Body of pancreas (tissue), 4 donors: ENCODE measurements at places on chromosomes 4 and X. TPM values are rescaled to one million over a fixed set of nuclear protein-coding genes. Genes with fewer than 3 reads are reported as not detected.

Gene TEX13C
- not detected for total RNA-seq

Gene TAF9B
- total RNA-seq = 21.4 TPM

Gene TRAM1L1
- total RNA-seq = 4.9 TPM

Gene EOLA1
- 7.8 TPM for total RNA-seq

Gene TAF7L
- not detected for total RNA-seq

- no peaks in the 10 kb centered on the region for H3K4me1 ChIP-seq
- no peaks in the 10 kb centered on the region for H3K27me3 ChIP-seq
- no peaks in the 10 kb centered on the region for H3K36me3 ChIP-seq
- no peak overlapping the region for H3K4me3 ChIP-seq
- H3K27ac ChIP-seq = no peak overlapping the region
These were observed 60.8 kb downstream of the PCDH18 start for GRCh38 chr4:137471461-137471860.

GRCh38 chr4:5052726-5053425 is 1.6 kb downstream of the STK32B start:
- H3K4me3 ChIP-seq = no peak overlapping the region
- no peaks in the 10 kb centered on the region for H3K36me3 ChIP-seq
- peaks cover 16% of the 10 kb centered on the region for H3K4me1 ChIP-seq
- DNase-seq = no peak
- no peak overlapping the region for H3K27ac ChIP-seq

DNA sequence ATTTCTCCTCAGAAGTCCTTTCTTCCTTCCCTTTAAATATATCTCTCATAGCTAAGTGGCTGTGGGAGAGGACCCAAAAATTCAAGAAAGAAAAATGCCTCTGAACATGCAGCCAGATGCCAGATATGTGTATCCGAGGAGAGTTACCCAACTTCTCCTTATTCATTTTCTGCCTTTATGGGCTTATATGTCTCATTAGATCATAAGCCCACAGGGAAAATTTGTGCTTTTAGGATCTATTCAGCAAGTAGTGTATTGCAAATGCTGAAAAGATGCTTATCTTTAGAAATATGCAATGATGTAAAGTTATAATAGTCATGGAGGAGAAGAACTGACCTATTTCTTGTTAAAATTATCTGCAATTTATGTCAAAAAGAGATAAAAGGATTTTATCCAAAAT is 371.8 kb upstream of the NOCT start:
- no peak for DNase-seq
- no peaks in the 10 kb centered on the region for H3K4me1 ChIP-seq
- no peak overlapping the region for H3K27ac ChIP-seq
- H3K4me3 ChIP-seq = no peak overlapping the region
- H3K36me3 ChIP-seq = no peaks in the 10 kb centered on the region
- H3K27me3 ChIP-seq = no peaks in the 10 kb centered on the region

DNA sequence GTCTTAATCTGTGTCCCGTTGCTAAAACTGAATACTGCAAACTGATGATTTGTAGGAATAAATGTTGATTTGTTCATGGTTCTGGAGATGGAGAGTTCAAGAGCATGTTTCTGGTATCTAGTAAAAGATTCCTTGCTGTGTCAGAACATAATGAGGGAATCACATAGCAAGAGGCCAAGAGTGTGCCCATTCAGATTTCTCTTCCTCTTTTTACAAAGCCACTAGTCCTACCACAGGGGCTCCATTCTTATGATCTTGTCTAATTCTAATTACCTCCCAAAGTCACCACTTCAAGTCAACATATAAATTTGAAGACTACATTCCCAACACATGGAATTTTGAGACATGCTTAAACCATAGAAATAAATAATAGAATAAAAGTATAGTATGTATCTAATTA is 608.8 kb upstream of the EPHA5 start:
- H3K27me3 ChIP-seq = no peaks in the 10 kb centered on the region
- H3K4me1 ChIP-seq = no peaks in the 10 kb centered on the region
- H3K27ac ChIP-seq = no peak overlapping the region
- no peak overlapping the region for H3K4me3 ChIP-seq
- no peak for DNase-seq
- H3K36me3 ChIP-seq = no peaks in the 10 kb centered on the region

DNA sequence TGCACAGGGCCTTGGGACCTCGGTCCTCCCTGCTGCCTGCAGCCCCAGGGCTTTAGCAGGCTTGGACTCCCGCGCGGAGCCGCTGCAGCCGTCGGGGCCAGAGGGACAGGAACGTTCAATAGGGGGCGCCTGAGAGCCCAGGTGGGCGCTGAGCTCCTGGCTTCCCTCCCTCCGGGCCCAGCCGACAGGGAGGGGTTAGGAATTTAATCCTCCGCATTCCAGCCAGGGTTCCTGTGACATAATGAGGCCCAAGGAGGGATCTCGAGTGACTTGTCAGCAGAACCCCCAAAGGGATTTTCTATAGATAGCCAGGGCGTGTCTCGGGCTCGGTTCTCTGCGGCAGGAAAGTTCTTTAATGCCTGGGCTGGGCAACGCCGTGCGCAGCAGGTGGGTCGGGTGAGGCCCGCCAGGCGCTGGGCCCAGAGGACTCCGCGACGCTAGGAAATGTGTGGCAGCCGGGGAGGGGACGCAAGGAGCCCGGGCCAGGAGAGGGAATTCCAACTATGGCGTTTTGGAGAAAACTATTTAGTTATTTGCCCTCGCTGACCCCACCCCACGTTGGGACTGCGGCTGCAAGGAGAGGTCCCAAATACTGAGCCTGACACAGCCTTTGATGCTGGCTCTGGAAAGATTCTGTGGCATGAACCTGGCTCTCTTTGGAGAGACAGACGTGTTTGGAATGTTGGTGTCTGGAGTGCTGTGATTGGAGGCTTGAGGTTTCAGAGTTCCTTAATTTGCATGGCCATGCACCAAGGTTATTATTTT is 285.2 kb upstream of the GATB start:
- peaks cover 10% of the 10 kb centered on the region for H3K4me1 ChIP-seq
- H3K4me3 ChIP-seq = no peak overlapping the region
- H3K36me3 ChIP-seq = no peaks in the 10 kb centered on the region
- peak; percentile 62 for DNase-seq
- no peak overlapping the region for H3K27ac ChIP-seq

- no peak overlapping the region for H3K27ac ChIP-seq
- H3K4me1 ChIP-seq = no peaks in the 10 kb centered on the region
- H3K4me3 ChIP-seq = no peak overlapping the region
- no peaks in the 10 kb centered on the region for H3K27me3 ChIP-seq
These were observed 74.3 kb downstream of the SNX25 start for GRCh38 chr4:185283723-185284122.

- H3K36me3 ChIP-seq = no peaks in the 10 kb centered on the region
- no peaks in the 10 kb centered on the region for H3K4me1 ChIP-seq
- DNase-seq = no peak
- H3K4me3 ChIP-seq = no peak overlapping the region
These were observed 30.0 kb upstream of the ANXA5 start for GRCh38 chr4:121726642-121727268.

DNA sequence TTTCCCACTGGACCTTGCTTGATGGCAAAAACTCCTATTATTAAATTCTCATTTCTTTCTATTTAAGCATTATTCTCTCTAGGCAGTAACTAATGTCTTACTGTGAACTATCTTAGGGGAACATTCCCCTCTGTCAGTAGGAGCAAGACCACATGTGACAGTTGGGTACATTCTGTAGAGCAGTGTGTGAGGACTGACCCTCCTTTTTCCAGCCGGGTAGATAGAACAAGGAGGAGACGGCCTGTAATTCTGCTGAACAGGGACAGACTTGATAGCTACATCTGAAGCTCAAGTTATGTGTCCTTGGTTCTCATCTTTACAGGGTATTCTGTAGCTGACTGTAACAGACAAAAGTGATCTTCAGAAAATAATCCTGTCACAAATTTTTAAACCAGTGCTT is 43.3 kb downstream of the FNIP2 start:
- no peaks in the 10 kb centered on the region for H3K36me3 ChIP-seq
- no peak for DNase-seq
- no peaks in the 10 kb centered on the region for H3K27me3 ChIP-seq

DNA sequence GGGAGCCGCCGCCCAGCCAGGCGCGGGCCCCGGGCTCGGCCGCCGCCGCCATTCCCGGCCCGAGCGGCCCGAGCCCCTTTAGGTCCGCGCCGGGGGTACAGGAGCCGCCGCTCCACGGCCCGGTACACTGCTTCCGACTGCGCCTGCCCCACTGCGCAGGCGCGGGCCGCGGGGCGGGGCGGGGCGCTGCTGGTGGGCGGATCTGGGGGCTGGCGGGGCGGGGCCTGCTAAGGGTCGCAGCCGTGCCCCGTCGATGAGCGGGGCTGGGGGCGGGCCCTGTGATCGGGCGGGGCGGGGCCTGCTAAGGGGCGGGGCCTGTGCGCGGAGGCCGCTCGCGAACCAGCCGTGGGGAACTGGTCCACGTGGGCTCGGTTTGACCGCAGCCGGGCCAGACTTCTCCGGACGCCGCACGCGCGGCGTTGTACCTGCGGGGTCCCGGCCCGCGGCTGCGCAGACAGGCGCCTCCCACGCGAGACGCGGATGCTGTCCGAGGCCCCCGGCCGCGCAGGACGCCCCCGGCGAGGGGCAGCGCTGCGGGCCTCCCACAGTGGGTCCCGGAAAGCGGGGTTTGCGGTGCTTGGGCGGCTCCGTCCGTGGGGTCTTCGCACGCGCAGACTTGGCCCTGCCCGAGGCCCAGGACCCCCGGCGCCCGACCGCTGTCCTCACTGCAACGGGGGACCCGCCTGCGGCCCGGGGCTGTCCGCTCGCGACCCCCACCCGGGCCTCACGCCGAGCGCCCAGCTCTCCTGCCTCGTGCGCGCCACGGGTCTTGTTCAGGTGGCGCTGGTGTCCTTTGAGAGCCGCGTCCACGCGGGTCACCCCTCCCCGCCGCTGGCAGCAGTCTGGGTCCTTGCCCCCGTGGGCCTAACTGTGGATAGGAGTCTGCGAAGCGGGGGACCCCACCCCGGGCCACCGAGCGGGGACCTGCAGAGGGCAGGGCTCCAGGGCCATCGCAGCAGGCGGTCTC is at the start of gene DGKQ:
Gene DGKQ, minus strand, starts transcription at position 139 of the 967 bp plus-strand sequence. Its CDS starts 87 bp downstream, at position 52.
- no peak within 1 kb of the TSS for H3K27ac ChIP-seq
- H3K4me3 ChIP-seq = peak within 1 kb of the TSS; percentile 22
- H3K36me3 ChIP-seq = no peaks in the 10 kb centered on the region
- peak; percentile 81 for DNase-seq
- H3K27me3 ChIP-seq = no peaks in the 10 kb centered on the region
- peaks cover 30% of the 10 kb centered on the region for H3K4me1 ChIP-seq

- H3K27me3 ChIP-seq = no peaks in the 10 kb centered on the region
- no peak overlapping the region for H3K4me3 ChIP-seq
- H3K4me1 ChIP-seq = no peaks in the 10 kb centered on the region
- H3K36me3 ChIP-seq = no peaks in the 10 kb centered on the region
- DNase-seq = peak; percentile 68
These were observed 19.8 kb downstream of the C4orf50 start for GRCh38 chr4:5998333-5998936.
